Activated CD8-positive, alpha-beta memory T cell treated with anti-CD3 and anti-CD28 coated beads, Interleukin-2, amount 10 ng/mL, durations not matched to agents 7 days and 5 days (primary cell): ENCODE measurements at places on chromosomes 3 and 15. TPM values are rescaled to one million over a fixed set of nuclear protein-coding genes. Genes with fewer than 3 reads are reported as not detected.

The SLC28A2 gene
- total RNA-seq, result not detected

- DNase-seq, result no peak
These were observed 576.1 kb downstream of the PDCD6IP start for GRCh38 chr3:34374521-34374920.

The UBA7 gene
- total RNA-seq, result 212 TPM

- DNase-seq, result peak; percentile 83
These were observed 3.9 kb upstream of the CCDC9B start for GRCh38 chr15:40344631-40345120.

- DNase-seq, result no peak
These were observed 1.5 kb upstream of the CLK3 start for GRCh38 chr15:74613953-74614743.

DNA sequence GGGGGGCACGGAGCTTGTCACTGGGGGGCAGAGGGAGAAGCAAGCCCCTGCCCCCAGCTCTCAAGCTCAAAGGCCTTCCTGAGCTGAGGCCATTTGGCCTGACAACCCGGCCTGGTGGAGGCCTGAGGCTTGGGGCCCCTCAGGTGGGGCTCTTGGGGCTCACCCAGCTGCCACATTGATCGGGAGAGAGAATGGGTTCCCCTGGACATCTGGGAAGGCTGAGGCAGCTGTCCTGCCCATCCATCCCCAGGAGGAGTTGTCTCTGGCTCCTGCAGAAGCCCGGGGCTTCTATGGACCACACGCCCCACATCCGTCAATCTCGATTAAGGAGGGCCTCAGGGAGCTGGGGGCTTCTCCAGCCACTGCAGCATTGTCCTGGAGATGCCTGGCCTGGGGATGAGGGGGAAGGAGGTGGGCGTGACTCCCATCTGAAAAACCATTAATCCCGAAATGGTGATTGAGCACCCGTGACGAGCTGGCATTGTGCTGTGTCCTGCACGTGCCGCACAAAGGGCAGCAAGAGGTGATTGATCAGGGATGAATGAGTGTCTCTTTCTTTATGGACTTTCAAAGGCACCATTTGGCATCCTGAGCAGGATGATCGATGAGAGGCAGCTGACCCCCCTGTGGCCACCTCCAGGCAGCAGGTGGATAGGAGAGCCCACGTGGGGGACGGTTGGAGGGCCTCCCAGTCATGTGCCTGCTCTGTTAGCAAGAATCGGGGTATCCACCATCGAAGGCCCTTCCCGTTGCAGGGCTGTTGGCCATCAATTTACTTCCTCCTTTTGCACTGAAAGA is 17.2 kb upstream of the CRABP1 start:
- DNase-seq, result no peak

The APOD gene
- not detected for total RNA-seq

The ATP13A5 gene
- not detected for total RNA-seq

DNA sequence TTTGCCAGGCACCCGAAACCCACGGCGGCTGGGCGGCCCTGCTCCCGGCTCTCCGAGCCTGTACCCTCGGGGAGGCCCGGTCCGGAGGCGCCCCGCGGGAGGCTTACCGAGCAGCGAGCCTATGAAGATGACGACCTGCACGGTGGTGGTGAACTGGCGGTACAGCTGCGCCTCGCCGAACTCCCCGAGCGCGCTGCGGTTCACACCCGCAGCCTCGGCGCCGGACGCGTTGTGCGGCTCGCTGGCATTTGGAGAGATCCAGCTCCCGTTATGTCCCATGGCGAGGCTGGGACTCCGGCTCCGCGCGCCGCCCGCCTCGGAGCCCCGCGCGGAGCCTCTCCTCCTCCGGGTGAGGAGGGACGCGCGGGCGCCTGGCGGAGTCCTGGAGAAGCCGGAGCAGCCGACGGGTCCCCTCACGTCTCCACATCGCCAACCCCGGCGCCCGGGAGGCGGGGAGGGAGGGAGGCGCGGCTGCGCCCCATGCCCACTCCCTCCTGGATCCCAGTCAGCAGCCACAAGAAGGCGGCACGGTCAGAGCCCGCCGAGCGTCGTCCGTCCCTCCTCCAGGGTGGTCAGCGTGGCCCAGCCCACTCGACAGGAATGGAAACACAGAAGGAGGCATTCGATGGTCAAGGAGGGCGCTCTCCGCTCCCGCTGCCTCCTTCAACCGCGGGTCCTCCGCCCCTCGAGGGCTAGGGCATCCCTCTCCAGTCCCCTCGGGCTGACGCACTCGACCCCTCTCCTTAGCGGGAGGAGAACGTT is at the start of gene GPR176:
Gene GPR176, minus strand, starts transcription at position 519 of the 762 bp plus-strand sequence. Its CDS starts 240 bp downstream, at position 279.
- DNase-seq, result peak; percentile 44

The OXSM gene
- 10.7 TPM for total RNA-seq

- DNase-seq, result no peak
These were observed 143.5 kb upstream of the TPM1 start for GRCh38 chr15:62899090-62899493.

DNA sequence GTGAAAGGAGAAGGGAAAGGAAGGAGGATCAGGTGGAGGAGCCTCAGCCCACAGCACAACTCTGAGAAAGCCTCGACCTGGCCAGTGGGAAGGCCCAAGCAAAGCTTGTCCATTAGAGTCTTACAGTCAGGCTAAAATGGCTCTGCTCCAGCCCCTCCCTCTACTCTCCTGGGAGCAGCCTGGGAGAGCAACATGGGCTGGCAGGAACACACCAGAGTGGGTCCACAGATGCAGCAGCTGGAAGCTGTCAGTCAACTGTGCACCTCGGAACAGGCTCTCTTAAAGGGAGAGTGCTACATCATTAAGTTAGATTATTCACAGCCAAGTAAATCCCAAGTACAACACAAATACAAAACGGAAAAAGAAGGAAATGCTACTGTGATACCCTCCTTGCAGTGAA is 98.0 kb upstream of the LIMD1 start:
- DNase-seq, result no peak

The MYL3 gene
- not detected for total RNA-seq

DNA sequence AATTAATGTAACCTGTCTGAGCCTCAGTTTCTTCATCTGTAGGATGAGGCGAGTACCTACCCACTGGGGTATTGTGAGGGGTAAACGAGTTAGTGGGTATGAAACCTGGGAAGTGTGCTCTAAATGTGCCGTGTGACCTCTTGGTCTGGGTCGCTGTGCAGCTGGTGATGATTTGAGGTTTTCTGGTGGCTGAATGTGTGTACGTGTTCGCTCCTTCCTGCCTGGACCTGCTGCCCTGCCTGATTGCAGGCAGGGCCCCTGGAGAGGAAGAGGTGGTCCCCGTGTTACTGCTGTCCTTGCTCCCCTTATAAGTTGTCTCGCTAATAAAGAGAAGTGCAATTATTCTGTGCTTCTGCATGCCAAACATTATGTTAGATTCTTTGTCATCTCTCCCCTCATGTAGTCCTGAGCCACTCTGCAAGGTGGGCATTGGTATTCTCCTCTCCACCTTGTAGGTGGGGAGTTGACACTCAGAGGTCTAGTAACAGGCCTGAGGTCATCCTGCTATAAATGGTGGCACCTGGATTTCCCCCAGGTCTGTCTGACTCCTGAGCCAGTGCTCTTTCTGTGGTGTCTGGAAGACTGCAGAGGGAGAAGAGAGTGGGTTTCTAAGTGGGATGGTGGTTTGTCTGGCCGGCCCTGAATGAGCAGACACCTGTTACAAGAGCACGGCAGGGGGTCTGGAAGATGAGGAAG is 15.7 kb downstream of the PDIA5 start:
- DNase-seq, result no peak

The MESP2 gene
- not detected for total RNA-seq

The LTF gene
- total RNA-seq, result not detected

DNA sequence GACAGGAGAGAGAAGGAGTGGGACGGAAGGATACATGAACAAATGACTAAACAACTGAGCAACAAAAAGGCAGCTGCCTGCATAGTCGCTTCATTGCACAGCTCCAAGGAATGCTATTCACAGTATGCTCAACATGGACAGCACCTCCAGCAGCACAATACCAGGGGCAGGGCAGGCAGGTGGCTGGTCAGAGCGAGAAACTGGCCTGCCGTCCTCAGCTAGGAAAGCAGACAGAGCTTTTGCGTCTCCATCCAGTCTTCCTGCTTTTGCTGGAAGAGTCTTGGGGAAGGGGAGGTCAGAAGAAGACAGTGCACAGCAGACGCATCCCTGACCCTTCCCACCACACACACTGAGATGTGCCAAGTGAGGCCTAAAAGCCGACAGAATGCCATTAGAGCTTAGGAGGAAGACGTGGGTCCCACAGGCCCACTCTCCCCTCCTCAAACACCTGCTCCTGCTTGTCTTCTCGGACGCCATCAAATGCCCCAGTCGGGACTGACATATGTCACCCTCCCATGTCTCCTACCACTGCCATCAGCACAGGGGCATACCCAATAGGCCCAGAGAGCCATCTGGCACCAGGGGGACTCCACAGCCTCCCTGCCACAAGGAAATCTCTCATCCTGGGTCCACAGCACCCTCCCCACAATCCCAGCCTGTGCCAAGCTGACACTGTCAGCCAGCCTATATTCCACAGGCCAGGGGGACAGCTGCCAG is 3.9 kb downstream of the RAB6B start:
- no peak for DNase-seq

- DNase-seq, result no peak
These were observed 7.3 kb downstream of the VWA5B2 start for GRCh38 chr3:184236636-184237035.

DNA sequence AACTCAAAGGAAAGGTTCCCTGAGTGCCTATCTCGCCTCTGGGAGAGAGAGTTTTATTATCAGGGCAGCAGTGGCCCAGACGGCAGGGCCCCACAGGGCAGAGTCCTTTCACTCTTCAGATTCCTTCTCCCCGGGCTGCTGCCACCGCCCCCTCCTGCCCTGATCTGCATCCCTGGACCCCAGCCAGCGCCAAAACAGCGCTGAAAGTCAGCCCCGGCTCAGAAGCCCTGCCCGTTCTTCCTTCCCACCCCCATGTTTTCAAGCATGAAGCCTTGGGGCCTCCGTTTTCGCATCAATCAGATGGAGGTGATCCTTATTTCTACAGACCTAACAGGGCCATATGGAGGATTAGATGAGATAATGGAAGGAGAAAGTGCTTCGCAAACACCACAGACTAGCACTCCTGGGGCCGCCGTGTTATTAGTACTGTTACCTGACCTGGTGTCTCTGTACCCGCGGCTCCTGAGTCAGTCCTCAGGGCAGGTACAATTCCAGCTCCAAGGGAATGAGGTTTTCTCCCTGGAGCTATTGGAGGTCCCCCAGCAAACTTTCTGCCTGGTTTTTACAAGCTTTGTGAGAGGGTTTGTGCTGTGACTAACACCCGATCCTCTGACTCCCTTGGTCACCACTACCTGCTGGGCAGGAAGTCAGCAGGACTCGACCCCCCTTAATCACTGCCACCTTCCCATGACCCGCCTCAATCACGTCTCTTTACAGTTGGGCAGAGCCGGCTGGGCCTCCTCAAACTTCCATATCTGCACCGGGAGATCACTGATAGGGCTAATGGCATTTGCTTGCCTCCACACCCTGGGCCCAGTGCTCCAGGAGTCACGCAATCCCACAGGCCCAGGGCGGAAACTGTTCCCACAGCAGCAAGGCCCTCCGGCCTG is 39.5 kb upstream of the TSEN2 start:
- no peak for DNase-seq

- DNase-seq, result no peak
These were observed 431 bp downstream of the PFKFB4 start for GRCh38 chr3:48555949-48556795.

GRCh38 chr15:52134502-52135144 is 22.0 kb upstream of the BCL2L10 start:
- no peak for DNase-seq

DNA sequence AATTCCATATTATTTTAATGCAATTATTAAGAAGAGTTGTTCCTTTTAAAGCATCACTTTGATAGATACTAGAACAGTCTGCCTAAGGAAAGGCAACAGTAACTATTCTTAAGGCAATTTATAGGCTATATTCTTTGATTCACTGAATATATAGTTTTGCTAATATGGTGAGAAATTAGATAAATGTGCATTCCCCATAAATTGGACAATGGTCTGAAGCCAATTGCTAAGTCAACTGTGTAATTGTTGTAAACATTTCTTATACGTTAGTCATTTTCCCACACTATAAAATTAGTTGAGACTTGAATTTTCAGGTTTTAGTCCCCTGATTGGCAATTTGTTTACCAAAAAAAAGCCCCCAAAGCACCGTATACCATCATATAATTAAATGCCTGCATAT is 263.0 kb upstream of the NECTIN3 start:
- DNase-seq, result no peak
